ENCODE measurements at places on chromosomes 6 and 20. TPM values are rescaled to one million over a fixed set of nuclear protein-coding genes. Genes with fewer than 3 reads are reported as not detected.

DNA sequence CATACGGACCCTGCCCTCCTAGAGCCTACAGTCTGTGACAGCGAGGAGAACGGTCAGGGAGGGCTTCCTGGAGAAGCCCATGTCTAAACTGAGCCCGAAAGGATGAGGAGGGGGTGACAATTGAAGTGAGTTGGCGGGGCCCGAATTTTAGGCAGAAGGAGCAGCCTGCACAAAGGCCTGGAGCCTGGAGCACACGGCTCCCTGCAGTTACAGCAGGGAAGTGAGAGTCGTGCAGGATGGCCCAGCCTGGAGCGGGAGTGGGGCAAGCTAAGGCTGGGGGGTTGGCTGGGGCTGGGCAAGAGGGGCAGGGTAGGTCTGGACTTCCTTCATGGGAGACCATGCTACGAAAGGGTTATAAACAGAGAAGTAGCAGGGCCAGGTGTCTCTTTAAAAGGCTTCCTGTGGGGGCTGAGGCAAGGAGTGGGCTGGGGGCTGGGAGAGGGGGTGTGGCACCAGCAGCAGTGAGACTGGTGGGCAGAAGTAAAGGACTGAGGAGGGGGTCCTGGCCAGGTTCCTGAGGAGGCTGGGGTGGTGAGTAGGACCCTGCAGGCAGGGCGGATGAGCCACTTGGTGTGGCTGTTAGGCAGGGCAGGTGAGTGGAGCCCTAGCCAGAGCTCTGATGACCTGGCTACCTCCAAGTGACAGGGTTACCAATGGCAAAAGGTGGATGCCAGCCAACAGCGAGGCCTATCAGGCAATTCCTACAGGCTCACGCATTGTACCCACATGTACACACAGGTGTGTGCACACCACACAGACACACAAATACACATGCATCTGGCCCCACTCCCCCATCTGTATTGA, 119.2 kb downstream of the MRPL14 start:
- no peak for DNase-seq

DNA sequence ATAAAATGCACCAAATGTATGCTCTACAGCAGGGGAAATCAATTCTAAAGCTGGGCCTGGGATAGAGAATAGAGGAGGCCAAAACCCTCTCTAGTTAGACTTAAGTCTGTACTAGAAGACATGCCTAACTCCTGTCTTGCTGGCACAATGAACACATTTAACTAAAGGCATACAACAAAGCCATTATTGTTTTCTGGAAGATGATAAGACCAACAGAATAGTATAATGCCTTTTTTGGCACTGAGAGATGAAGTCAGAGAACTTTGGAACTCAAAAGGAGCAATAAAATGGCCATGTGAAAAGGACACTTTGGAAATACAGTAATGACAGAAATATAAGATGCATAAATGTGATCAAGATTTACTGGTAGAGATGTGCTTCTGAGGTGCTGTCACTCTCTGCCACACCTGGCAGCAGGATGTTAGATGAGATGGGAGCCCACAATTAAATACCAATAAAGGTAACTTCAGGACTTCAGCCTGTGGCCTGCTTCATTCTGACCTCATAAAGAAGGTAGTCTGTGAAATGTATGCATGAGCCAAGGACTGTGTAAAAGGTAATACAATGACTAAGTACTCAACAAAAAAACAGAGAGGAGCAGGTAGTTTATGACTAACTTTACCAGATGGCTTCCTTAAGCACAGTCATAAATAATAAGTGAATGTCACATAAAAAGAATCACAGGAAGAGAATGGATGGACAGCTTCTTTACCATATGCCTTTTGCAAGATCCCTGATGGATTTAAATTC, 333.4 kb downstream of the BCKDHB start:
- DNase-seq = no peak

DNA sequence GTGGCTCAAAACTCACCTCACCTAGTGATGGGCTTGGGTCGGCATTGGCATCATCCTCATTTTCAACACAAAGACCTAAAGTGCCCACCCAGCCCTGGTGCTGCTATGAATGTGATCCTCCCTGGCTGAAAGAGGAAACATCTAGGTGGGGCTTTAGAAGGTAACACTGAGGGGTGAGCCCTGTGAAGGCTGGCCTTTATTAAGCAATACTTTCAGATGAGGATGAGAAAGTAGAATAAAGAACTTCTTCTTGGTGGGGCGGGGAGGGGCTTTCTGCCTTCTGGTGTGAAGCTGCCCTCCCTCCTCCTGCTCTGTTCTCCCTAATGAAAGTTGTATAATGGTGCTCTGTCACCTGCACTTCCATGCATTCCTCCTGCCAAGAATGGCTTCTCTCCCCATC, 133.0 kb upstream of the TRAF3IP2 start:
- no peak for DNase-seq

GRCh38 chr20:47821481-47822100, 36.3 kb upstream of the SULF2 start:
- no peak for DNase-seq

GRCh38 chr6:14781772-14782525, 463.9 kb upstream of the JARID2 start:
- DNase-seq = no peak

DNA sequence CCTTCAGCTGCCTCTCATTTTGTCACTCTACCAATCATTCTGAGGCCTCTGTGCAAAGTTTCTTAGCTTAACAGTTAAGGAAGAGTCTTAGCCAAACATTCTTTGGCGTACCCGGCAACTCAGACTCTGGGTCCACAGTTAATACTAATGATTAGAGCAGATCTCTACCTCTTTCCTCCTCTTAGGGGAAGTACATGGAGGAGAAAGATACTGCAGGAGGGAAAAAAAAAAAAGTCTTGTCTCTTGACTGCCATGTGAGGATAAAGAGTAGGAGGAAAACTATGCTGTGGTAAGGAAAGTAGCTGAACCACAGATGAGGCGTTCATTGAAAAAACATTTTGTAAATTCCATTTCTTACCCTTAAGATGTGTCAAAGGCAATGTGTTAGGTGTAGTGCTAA, 44.0 kb upstream of the MARCKS start:
- no peak for DNase-seq

- DNase-seq = no peak
These were observed 157.7 kb downstream of the VEGFA start for GRCh38 chr6:43927532-43928210.

DNA sequence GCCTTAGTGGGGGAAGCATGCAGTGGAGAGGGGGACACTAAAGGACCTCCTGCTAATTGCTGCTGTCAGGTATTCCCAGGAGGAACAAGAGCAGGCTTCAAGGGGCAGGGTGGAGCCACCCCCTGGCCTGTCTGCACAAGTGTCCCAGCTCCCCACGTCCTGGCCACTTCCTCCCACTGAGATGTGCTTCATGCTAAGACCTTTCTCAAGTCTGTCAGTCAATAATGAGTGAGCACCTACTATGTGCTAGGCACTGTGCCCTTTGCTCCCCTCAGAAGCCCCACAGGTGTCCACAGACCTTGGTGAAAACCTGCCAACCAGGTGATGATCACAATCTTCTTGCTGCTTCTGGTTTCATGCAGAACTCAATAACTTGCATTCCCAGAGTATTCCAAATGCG, 147.9 kb downstream of the UNC5CL start:
- no peak for DNase-seq

DNA sequence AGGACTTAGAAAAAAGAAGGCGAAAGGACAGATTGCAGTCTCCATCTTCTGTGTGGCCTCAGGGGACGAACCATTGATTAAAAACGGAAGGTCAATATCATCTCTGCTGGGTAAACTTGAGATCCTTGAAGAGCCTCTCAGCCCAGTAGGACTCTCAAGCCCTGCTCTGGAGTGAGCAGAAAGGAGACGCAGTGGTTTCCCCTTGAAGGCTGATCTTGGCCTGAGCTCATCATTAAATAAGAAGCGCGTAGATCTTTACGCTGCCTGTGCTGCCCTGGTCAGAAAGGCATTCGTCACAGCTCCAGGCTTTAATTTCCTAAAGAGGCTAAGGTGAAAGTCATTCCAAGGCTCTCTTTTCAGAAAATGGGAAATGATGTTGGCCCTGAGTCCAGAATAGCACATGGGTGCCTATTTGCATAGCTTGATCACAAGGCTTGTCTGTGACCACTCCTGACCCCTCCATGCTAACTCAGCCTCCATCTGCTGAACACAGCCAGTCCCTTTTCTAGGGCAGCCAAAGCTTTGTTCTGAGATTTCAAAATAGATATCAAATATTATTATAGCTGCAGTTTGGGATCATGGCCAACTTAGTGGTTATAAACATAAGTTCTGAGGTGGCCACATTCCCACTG, 29.3 kb upstream of the XRN2 start:
- no peak for DNase-seq

- DNase-seq = no peak
These were observed 13.6 kb upstream of the PHACTR2 start for GRCh38 chr6:143664171-143664570.

DNA sequence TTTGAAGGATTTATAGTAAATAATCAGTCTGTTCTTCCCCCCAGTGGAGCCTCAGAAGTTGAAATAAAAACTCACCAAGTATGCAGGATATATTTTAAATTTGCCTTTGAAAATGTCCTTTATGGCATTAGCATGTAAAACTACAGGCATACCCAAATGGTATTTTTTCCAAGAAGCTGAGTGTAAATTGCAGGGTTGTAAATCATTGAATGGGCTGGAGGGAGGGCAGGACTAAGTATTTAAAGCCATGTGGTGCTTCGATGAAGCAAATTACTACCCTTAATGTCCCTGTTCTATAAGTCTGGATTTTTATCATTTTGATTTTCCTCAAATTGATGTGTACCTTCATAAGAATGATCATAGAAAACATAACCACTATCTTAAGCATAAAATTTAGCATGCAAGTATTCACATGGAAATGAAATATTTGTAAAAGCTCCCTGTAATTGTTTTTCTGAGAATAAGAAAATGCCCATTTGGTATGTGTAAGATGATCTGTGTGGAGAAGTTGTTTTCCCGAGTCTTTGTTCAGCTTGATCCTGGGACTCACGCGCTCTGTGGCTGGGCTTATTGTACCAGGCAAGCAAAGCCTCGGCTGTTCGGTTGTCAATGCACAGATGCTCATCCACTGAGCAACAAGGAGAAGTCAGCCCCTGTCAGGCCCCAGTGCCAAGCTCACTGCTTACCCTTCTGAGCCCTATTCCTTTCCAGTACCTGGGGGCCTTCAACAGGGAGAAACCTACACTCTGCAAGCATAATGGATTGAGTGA, 66.7 kb downstream of the CD164 start:
- no peak for DNase-seq

DNA sequence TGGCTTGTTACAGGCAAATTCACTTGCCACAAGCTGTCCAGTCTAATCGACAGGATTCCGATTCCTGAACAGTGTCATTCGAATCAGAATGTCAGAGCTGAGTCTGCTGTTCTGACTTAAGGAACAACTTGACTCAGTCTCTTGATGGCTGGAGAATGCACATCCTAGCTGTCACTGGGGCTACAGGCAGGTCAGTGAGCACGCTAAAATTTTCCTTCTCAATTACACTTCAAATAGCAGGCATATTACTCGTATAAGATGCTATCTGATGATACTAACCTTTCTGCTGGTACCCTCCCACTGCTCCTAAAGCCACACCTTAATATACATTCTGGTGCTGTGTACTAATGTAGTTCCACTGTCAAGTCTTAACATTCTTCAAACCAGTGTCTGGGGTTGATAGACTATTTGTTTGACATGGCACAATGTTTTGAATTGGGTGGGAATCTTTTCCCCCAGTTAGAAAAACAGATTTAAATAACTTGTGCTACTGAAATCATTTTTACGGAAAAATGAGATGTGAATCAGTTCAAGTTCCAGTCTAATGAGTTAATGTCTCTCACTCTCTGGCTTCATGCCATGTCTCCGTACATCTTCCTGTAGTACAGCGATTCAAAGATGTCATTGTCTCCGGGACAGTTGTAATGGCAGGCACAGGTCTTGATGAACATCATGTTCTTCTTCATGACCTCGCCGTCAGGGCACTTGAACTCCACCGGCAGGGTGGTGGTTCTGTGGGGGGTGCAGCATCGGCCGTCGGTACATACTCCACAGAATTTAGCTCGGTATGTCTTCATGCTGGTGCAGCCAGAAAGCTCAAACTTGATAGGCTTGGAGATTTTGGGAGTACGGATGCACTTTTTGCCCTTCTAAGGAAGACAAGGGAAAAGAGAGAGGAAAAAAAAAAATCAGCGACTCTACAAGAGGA, 2.2 kb downstream of the CCN2 start:
- no peak for DNase-seq

DNA sequence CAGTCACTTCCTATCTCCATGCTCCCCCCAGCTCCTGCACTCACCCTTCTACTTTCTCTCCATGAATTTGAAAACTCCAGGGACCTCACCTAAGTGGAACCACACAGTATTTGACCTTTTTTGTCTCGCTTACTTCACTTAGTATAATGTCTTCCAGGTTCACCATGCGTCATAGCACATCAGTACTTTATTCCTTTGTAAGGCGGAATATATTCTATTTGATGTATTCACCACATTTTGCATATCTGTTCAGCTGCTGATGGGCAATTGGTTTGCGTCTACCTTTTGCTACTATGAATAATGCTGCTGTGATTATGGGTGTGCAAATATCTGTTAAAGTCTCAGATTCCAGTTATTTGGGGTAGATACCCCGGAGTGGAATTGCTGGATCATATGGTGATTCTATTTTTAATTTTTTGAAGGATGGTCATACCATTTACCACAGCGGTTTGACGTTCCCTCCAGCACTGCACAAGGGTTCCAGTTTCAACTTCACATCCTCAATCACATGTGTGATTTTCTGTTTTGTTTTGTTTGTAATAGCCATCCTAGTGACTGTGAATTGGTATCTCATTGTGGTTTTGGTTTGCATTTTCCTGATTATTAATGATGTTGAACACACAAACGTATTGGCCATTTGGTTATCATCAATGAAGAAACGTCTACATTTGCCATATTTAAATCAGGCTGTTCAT, 20.3 kb upstream of the SYNDIG1 start:
- no peak for DNase-seq

- no peak for DNase-seq
These were observed 575 bp upstream of the MICAL1 start for GRCh38 chr6:109456111-109456583.

- DNase-seq = no peak
These were observed 14.7 kb downstream of the FAM110A start for GRCh38 chr20:848193-848592.

DNA sequence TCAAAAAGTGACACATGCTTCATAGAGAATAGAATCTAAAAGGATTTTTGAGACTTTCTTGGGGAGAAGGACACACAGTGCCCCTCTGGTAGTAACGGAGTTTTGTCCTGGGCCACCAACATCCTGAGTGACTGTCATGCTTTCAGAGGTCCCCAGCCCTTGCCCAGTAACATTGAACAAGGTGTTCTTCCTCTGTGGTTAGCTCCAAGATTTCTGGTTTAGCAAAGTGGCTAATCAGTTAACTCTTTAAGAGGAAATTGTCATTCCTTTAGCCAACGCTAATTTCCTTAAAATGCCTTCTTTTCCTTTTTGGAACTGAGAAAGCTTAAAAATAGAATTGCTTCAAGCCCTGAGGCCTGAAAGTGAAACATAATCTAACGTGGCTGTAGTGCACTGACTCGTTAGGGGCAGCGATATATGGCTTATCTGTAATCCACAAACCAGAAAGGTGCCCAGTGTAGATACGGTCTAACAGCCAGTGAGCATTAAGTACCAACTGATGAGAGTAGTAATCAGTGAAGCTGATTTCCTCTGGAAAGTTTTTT, 7.8 kb downstream of the E2F3 start:
- no peak for DNase-seq

GRCh38 chr6:52790861-52791260, 12.8 kb downstream of the GSTA1 start:
- no peak for DNase-seq

C4A gene
- total RNA-seq = 61.5 TPM

TRAPPC3L gene
- 0.11 TPM for total RNA-seq

EPB41L1 gene
- total RNA-seq = 14.8 TPM

SLC12A5 gene
- total RNA-seq = not detected

APOM gene
- total RNA-seq = 1.9 TPM
